ENCODE measurements at places on chromosomes 4 and X.

DNA sequence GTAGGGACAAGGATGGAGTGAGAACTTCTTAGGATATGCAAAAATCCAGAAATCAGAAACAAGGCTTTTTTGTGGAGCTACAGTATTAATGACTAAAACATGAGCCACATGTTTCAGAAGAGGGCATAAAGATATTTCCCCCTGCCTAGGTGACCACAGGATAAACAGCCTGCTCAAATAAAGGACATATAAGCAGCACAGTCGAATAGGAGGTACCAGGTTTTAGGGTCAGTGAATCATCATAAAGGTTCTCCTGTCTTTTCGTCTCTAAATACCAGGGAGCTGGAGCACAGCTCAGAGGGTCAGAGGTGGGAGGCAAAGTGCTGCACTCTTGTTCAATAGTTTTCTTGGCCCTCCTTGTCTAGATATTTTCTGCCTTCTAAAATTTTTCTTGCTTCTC lies 211.9 kb upstream of the HS3ST1 start:
- DNase-seq, result no peak

DNA sequence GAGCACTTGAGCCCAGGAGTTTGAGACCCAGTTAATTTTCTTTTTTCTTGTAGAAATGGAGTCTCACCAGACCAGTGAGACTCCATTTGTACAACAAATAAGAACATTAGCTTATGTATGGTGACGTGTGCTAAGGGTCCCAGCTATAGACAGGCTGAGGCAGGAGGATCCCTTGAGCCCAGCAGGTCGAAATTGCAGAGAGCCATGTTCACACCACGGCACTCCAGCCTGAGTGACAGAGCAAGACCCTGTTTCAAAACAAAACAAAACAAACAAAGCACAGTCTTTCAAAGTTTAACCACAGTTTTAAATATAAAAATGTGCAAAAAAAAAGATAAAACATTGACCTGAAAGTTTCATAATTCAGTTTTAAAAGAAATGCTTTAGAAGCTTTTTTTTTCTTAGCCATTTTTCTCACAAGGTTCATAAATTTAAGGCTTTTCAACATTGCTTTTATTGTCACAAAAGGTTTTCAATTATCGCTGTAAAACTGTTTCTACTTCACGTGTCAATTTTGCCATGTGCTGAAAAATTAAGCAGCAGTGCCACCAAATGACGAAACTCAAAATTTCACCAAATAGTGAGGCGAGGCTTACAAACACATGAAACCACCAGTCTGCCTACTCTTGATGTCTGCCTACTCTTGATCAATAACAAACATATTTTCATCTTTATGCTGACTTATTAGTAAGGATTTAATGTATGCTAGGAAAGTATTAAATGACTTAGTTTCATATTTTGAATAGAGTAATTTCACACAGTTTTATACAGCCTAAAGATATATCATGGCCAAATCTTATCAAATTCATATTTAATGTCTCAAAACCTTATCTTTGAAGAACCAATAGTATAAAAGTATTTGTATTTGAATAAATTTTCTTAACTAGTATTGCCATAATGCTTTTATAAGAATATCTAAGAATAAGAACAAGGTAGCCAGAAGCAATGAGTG lies 126.3 kb downstream of the NEK1 start:
- DNase-seq, result no peak

DNA sequence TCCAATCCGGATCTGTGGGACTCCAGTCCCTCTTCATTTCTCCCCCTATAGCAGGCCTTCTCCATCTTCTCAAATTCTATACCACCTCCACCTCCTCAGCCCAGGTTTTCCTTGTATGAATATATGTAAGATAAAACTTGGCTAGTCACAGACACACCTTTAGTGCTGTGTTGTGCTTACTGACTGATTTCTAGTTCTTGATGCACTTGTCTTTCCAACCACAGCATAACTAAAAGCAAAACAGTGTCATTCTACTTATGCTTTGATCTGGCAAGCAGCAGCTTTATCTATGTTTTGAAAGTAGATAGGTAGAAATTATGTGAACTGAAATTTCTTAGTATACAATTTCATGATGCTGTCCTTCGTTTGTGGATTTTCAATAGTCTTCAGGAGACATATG lies 47.5 kb downstream of the CCNI start:
- no peak for DNase-seq

- DNase-seq, result no peak
Measured at GRCh38 chrX:48918301-48918642, 552 bp downstream of the PIM2 start.

GRCh38 chrX:17544821-17545220 lies 169.8 kb downstream of the NHS start:
- no peak for DNase-seq

GRCh38 chrX:49876750-49877149 lies 2.5 kb upstream of the USP27X start:
- DNase-seq, result no peak

GRCh38 chr4:69984030-69984443 lies 11.7 kb upstream of the STATH start:
- no peak for DNase-seq

DNA sequence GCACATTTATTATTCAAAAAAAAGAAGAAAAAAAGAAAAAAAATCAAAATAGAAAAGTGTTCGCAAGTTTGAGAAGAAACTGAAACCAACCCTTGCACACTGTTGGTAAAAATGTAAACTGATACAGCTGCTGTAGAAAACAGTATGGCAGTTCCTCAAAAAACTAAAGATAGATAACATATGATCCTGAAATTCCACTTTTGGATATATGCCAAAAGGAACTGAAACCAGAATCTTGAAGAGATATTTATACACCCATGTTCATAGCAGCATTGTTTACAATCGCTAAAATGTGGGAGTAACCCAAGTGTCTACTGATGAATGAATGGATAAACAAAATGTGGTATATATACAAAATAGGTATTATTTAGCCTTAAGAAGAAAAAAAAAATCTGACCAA lies 155.4 kb downstream of the TBCK start:
- DNase-seq, result no peak

DNA sequence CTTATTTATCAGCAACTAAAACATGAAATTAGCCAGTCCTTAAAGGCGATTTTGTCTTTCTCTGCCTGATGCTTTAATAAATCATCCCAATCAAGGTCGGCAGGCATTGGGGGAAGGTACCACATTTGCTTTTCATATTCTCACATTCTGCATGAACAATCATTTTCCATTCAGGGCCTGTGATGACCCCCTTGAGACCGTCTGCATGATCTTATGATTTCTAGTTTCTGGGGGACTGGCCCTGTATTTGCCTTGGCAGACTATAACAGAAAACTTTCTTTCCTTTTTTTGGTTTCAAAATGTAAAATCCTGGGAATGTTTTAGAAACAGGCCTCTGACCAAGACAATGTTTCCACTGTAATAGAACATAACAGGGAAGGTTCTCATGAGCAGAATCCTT lies 296.8 kb downstream of the IDS start:
- DNase-seq, result no peak

GRCh38 chrX:133776072-133776471 lies 209.3 kb downstream of the GPC3 start:
- DNase-seq, result peak; percentile 23

GRCh38 chr4:41236508-41236907 lies 20.2 kb upstream of the UCHL1 start:
- no peak for DNase-seq

DNA sequence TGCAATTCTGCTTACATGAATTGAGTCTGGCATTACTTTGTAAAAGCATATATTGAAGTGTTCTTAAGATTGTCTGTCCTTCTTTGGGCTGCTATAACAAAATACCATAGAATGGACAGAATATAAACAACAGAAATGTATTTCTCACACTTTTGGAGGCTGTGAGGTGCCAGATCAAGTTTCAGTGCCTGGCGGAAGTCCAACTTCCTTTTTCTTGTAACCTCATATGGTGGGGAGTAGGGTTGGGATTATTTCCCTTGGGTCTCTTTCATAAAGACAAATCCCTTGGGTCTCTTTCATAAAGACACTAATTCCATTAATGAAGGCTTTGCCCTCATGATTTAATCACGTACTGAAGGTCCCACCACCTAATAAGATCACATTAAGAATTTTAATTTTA lies 199.3 kb upstream of the GRID2 start:
- DNase-seq, result no peak

- no peak for DNase-seq
Measured at GRCh38 chr4:101081695-101082369, 265.5 kb downstream of the PPP3CA start.

Measured in T-helper 9 cell (primary cell).